ENCODE measurements at places on chromosomes 12 and 14.

- DNase-seq = no peak
Measured at GRCh38 chr12:46218322-46219095, 50.3 kb downstream of the SLC38A1 start.

DNA sequence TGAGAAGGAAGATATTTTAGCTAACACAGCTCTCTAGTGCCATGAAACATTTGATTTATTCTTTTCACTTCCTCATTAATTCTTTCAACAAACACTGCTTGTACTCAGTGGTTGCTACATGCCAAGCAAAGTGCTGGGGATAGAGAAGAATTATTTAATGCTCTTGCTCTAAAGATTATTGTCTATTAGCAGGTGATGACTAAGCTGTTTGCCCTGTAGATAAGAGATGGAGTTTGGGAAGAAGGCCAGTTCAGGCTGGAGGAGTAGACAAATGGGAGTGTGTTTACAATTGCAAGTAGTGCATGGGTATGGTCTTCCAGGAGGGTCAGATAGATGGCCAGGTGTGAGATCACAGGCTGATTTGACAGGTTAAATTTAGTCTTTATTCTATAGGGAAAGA is 99.8 kb upstream of the SEL1L start:
- no peak for DNase-seq

DNA sequence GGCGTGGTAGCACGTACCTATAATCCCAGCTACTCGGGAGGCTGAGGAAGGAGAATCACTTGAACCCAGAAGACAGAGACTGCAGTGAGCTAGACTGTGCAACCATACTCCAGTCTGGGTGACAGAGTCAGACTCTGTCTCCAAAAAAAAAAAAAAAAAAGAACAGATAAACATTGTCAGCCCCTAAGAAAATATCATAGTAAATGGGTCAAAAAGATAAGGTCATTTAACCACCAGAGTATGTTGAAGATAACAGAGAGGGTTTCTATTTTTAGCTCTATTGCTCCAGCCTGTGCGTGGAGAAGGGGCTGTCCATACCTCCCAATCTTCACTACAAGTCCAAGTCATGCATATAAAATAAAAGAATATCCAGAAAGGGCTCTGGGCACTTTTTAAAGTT is 15.4 kb downstream of the LGMN start:
- DNase-seq = no peak

- DNase-seq = no peak
Measured at GRCh38 chr12:68454892-68455291, 122.7 kb upstream of the MDM1 start.

- no peak for DNase-seq
Measured at GRCh38 chr12:94516985-94517384, 57.3 kb upstream of the CEP83 start.

GRCh38 chr14:31949709-31950108 is 127.4 kb upstream of the ARHGAP5 start:
- DNase-seq = no peak

GRCh38 chr12:622416-622815 is 40.8 kb downstream of the NINJ2 start:
- no peak for DNase-seq

DNA sequence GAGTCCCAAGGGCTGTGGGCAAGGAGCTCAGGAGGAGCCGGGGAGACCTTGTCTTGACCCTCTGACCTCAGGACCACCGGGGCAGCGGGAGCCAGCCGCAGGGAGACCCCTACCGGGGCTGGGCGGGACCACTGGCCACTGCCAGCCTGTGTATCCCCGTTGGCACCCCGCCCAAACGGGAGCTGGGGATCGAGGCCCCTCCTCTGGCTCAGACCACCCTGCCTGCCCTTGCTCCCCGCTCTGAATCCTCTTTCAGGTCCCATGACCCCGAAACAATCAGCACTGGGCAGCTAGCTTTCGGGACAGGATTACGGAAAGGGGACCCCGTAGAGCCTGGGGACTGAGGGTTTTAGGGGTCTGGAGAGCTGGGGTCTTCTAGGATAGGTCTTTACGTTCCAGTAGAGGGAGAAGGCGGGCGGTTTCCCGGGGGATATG is 1.3 kb downstream of the GLI1 start:
- DNase-seq = no peak

DNA sequence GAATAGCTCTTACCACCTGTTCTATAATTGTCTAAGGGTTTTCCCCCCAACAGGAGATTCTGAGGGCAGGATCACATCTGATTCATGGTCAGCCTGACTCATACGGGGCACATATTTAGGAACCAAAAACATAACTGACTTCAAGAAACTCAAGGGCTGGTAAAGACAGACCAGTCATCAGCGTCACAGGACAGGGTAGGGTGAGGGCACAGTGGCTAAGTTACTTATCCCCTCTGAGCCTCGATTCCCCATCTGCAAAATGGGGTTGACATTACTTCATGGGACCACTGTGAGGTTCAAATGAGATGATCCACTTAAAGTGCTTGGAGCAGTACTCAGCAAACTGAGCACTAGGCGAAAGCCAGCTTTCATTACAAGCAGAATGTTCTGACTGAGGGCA is 606 bp downstream of the CINP start:
- no peak for DNase-seq

- no peak for DNase-seq
Measured at GRCh38 chr14:81656811-81657210, 123.2 kb upstream of the SEL1L start.

GRCh38 chr14:47490353-47490752 is 185.1 kb downstream of the MDGA2 start:
- no peak for DNase-seq

DNA sequence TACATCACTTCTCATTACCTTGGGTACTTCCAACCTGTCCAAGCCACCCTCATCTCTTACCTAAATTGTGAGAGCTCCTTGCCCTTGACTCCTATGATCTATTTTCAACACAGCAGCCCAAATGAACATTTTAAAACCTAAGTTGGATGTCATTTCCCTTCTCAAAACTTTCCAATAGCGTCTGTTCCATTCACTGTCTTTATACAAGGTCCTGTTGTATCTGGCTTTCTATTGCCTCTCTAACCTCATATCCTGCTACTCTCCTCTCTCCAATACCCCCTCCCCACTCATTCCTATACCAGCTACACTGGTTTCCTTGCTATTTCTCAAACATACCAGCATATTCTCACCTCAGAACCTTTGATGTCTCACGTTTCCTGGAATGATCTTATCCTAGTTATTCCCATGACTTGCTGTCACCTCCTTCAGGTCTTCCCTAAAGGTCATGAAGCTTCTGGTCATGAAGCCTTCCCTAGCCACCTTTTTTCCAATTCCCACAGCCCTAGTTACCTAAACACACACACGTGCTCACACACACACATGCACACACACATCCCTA is 4.1 kb upstream of the KANSL2 start:
- no peak for DNase-seq

DNA sequence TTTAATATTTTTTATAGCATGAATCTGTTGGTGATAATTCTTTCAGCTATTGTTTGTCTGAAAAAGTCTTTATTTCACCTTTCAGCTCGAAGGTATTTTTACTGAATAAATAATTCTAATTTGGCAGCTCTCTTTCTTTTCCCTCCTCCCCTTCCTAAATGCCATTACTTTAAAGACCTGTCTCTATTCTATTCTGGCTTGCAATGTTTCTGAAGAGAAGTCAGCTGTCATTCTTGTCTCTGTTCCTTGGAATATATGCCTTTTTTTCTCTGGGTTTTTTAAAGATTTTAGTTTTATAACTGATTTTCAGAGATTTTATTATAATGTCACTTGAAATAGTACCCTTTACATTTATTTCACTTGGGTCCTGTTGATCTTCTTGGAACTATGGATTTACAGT is 237.9 kb upstream of the DAAM1 start:
- DNase-seq = no peak

GRCh38 chr12:112964067-112964670 is 14.2 kb upstream of the OAS2 start:
- no peak for DNase-seq

GRCh38 chr12:54579258-54579657 is 9.2 kb downstream of the PPP1R1A start:
- DNase-seq = no peak

- DNase-seq = no peak
Measured at GRCh38 chr14:76773188-76773885, 12.1 kb downstream of the VASH1 start.

GRCh38 chr12:104909761-104910160 is 48.3 kb downstream of the SLC41A2 start:
- no peak for DNase-seq

DNA sequence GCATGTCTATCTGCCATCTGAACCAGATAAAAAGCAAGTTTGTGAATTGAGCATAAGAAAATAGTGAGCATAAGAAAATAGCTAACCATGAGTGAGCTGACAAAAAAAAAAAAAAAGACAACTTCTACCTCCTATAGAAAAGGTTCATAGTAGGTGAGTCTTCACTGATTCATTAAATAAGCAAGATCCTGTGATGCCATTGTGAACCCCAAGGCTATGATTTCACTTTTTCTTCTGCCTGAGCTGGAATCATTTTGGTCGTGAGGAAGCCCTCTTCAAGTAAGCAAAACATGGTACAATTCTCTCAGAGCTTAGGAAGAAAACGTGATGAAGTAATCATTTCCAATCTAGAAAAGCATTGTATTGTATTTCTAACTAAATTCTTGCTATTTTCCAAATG is 1.2 kb downstream of the PIK3C2G start:
- DNase-seq = no peak

DNA sequence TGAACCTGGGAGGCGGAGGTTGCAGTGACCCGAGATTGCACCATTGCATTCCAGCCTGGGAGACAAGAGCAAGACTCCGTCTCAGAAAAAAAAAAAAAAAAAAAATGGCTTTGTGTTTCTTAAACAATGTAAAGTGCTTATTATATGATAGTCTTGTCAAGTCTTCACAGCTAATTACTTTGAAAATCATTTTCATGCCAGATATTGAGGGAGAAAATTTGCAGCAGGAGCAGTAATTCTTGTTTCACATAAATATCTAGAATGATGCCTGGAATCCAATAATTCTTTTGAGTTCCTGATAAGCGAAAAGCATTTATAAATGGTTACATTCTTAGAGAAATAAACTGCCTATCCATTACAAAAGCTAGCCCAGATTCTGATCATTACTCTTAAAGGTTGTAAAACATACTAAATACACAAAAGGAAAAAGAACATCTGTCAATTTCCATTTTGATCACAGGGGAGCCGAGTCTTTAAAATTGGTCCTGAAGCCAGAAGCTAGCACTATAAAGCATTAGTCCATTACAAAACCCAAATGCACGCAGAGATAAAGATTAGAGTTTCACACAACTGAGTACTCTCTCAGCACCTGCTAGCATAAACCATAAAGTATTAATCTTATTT is 50.3 kb downstream of the IFT81 start:
- DNase-seq = no peak

DNA sequence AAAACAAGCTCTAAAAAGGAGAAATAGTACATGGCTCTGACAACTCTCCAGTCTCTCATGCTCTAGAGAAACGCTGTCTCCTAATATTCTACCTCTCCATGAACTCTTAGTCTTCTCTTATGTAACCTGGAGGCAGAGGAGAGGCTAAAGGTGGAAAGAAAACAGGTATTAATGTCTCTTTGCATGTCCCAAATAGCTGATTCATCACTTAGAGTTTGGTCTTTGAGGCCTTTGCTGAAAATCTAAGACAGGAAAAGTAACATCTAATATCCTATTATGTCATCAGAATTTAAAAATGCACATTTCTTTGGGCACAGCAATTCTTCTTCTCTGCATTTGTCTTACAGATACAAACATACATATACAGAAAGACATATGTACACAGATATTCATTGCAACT is 127.2 kb downstream of the DHRS2 start:
- no peak for DNase-seq

DNA sequence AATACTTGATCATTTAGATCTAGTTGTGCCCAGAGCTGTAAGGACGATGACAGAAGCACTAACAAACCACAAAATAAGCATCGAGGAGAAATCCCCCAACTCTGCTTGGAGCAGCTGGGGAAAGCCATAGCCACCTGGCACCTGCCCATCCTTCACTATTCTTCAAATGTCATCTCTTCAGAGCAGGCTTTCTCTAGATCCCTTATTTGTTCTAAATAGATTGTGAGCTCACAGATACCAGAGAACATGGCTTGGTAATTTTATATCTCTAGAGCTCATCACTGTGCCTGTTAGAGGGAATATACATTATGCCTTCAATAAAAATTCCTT is 50.9 kb downstream of the GRIP1 start:
- DNase-seq = no peak

DNA sequence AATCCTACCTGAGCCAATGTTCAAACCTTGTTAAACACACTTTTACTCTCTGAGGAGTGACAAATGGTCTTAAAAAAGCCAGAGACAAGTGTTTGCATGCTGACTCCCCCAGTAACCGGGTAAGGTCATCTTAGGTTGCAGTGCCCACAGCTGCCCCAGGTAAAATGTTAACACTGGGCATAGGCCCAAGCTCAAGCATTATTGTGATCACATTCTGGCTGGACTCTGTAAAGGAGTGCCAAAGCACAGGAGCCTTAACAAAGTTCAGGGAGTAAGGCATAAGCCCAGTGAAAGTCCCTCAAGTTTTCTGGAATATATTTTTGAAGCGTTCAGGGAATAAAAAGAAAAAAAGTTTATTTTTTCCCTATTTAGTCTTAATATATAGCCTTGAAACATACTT is 8.6 kb downstream of the EDDM3A start:
- DNase-seq = no peak

- no peak for DNase-seq
Measured at GRCh38 chr14:89283327-89284060, 133.5 kb downstream of the FOXN3 start.

GRCh38 chr14:60777856-60778578 is 43.5 kb downstream of the MNAT1 start:
- DNase-seq = no peak

- DNase-seq = no peak
Measured at GRCh38 chr12:21336656-21337055, 1.9 kb upstream of the SLCO1A2 start.

DNA sequence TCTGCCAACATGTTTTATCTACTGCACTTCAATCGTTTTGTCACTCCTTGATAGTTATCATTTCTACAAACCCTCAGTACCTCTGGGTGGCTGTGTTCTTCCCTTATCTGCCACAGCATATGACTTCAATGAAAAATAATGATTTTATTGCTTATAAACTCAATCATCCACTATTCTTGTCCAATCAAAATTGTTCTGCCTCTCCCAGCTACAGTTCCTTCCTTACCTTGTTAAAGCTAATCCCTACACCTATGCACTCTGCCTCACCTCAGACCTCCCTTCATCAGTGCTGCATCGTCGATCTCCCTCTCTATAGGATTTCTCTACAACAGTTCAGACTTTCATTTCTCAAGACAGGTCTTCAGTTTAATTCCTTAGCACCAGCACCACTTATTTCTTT is 58.8 kb downstream of the ERGIC2 start:
- DNase-seq = no peak

DNA sequence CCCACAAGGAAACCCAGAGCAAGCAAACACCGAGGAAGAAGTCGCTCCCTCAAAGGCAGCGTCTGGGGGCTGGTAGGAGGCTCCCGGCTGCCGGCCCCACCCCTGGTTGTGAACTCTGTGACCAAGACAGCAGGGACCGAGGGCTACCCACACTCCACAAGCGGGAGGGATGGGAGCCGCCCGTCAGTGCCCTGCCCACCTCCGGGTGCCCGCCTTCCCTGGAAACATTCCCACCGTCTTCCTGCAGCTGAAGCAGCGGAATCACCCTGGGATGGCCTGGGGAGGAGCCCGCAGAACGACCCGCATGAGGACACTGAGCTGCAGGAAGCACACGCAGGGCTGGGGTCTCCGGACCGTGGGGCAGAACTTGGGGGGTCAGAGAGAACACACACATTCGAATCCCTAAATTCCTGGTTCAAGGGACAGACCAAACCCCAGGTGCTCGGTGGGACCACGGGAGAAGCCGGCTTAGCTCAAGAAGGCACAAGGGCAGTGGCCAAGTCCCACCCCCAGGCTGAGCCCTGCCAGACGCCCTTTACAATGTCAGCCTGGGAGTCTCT is 33.5 kb upstream of the C14orf180 start:
- DNase-seq = no peak
